ENCODE measurements at places on chromosomes 5 and 9. TPM values are rescaled to one million over a fixed set of nuclear protein-coding genes. Genes with fewer than 3 reads are reported as not detected.

GRCh38 chr9:136003411-136004218 lies 42.4 kb upstream of the UBAC1 start:
- H3K4me3 ChIP-seq, result no peak overlapping the region
- no peaks in the 10 kb centered on the region for H3K27me3 ChIP-seq
- H3K27ac ChIP-seq, result no peak overlapping the region
- H3K4me1 ChIP-seq, result peaks cover 21% of the 10 kb centered on the region

GRCh38 chr5:93145767-93146166 lies 435.3 kb downstream of the NR2F1-AS1 start:
- no peak overlapping the region for H3K4me3 ChIP-seq
- no peaks in the 10 kb centered on the region for H3K36me3 ChIP-seq
- no peak for DNase-seq
- H3K27ac ChIP-seq, result no peak overlapping the region
- no peaks in the 10 kb centered on the region for H3K4me1 ChIP-seq

DNA sequence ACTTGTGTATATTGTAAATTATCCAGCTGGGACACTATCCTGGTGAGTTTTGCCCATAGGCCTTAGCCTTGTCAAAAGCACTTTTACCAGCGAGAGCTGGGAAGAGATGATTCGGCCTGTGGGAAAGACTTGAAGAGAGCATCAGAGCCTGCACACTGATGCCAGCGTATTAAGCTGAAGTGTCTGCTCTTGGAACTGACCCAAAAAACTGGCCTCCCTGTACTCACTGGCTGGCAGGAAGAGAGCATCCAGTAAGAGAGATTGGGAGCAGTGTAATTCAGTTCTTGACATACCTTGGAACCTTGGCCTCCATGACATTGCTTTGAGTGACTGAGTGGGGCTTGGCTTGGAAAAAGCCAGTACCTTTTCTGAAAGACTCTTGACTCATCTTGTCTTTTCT lies 73.7 kb downstream of the ZNF462 start:
- no peaks in the 10 kb centered on the region for H3K4me1 ChIP-seq
- no peak for DNase-seq
- no peaks in the 10 kb centered on the region for H3K27me3 ChIP-seq
- H3K36me3 ChIP-seq, result no peaks in the 10 kb centered on the region
- no peak overlapping the region for H3K4me3 ChIP-seq
- no peak overlapping the region for H3K27ac ChIP-seq

DNA sequence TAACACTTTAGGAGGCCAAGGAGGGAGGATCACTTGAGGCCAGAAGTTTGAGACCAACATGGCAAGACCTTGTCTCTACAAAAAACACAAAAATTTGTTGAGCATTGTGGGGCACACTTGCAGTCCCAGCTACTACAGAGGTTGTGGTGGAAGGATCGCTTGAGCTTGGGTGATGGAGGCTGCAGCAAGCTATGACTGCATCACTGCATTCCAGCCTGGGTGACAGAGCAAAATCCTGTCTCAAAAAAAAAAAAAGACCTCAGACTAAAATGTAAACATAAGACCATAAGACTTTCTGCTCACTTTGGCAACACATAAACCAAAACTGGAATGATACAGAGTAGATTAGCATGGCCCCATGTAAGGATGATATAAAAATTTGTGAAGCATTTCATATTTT lies 24.6 kb upstream of the NANS start:
- H3K4me1 ChIP-seq, result no peaks in the 10 kb centered on the region
- DNase-seq, result no peak
- H3K36me3 ChIP-seq, result no peaks in the 10 kb centered on the region
- no peak overlapping the region for H3K4me3 ChIP-seq
- no peak overlapping the region for H3K27ac ChIP-seq

GRCh38 chr9:87950765-87951488 lies 23.4 kb downstream of the CDK20 start:
- no peak overlapping the region for H3K27ac ChIP-seq
- no peaks in the 10 kb centered on the region for H3K36me3 ChIP-seq
- no peaks in the 10 kb centered on the region for H3K4me1 ChIP-seq

DNA sequence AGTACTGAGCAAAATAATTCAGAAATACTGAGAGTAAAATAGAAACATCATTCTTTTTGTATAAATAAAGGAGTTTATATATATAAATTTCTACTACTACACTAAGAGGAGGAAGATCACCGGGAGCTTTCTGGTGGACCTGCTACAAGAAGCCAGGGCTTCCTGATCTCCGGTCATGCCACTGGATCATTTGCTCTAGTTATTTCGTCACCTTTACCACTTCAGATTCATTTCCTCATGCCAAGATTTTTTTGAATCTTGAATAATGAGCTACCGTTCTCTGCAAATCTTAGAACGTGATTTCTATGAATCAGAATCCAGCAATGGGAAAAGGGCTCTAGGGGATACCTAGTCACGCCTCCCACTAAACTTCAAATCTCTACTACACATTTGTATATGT lies 51.9 kb upstream of the TBC1D9B start:
- no peak overlapping the region for H3K4me3 ChIP-seq
- H3K27ac ChIP-seq, result no peak overlapping the region

TPD52L3 gene
- not detected for total RNA-seq

ADAMTS16 gene
- 0.29 TPM for total RNA-seq

GRCh38 chr5:61802456-61802855 lies 470.4 kb downstream of the ZSWIM6 start:
- no peaks in the 10 kb centered on the region for H3K4me1 ChIP-seq
- no peaks in the 10 kb centered on the region for H3K27me3 ChIP-seq
- DNase-seq, result no peak
- H3K36me3 ChIP-seq, result no peaks in the 10 kb centered on the region
- no peak overlapping the region for H3K27ac ChIP-seq
- H3K4me3 ChIP-seq, result no peak overlapping the region

ZNF300 gene
- total RNA-seq, result 3.0 TPM

All from left lung (tissue), 14 donors.